ENCODE measurements at places on chromosomes 3 and 15.

GRCh38 chr3:169405076-169405475 lies 258.4 kb downstream of the MECOM start:
- DNase-seq = no peak

DNA sequence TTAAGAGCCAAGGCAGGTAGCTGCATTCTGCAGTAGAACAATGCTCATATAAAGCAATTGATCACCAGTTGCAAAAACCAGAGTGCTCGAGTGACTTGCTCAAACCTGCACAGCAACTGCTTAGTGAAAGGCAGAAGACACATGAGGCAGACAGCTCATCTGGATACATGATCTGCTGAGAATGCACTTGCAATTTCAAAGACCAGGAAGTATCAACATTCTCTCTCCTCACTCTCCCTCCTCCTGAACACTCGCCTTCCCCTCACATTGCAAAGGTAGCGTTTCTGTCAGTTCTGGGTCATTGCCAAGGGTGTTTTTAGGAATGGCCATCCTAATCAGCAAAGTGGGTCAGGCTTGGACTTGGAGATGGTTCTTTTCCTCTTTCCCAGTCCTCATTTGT lies 61.0 kb downstream of the BFSP2 start:
- DNase-seq = no peak

DNA sequence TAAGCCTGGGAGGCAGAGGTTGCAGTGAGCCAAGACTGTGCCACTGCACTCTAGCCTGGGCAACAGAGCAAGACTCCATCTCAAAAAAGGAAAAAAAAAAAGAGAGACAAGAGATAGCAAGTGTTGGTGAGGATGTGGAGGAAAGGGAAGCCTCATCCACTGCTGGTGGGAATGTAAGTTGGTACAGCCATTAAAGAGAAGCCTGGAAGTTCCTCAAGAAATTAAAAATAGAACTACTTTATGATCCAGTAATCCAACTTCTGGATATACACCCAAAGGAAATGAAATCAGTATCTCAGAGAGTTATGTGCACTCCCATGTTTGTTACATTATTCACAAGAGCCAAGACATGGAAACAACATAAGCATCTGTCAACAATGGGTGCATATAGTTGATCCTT lies 14.9 kb downstream of the PYGO1 start:
- DNase-seq = no peak

- DNase-seq = no peak
Measured at GRCh38 chr15:90103701-90104329, 1.5 kb upstream of the IDH2 start.

DNA sequence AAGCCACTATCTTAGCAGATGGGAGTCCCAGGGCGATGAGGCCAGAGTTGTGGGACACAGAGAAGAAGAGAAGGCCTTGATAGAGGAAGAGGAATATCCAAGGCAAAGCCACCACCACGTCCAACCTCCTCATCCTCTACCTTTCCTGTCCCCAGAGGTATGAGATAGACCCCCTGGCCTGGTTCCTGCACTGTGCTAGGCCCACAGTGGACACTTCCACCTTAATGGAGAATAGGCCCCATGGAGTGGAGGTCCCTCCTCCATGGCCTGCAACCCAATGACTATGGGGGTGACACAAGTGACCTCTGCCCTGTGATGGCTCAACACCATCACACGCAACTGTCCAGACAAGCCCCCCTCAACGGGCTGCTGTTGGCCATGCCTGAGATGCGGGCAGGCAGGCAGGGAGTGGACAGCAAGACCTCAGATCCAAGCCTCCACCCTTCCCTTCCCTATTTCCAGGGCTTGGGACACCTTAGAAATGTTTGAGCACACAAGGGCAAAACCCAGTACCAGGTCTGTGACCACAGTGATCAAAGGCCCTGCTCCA lies 36.8 kb downstream of the GRAMD2A start:
- DNase-seq = no peak

GRCh38 chr3:8491271-8492144 lies 10.1 kb upstream of the LMCD1 start:
- DNase-seq = no peak

GRCh38 chr3:16841904-16842271 lies 42.9 kb upstream of the PLCL2 start:
- no peak for DNase-seq

GRCh38 chr15:40121911-40122638 lies 13.4 kb upstream of the BMF start:
- DNase-seq = no peak

- DNase-seq = no peak
Measured at GRCh38 chr3:117407317-117407716, 697.7 kb downstream of the TUSC7 start.

DNA sequence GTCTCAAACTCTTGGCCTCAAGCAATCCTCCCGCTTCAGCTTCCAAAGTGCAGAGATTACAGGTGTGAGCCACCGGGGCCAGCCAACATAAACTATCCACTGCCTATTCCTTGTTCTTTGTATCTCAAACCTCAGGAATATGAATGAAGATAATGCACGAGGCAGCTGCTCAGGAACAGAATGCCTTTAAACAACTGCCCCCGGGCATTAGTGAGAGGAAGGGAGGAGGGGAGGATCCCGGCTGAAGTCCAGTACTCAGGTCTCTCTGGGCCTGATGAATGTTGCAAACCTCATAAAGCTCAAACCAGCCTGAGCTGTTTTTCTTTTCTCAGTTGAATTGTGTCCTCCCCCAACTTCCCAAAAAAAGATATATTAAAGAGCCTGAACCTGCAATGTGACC lies 26.9 kb upstream of the MTMR14 start:
- no peak for DNase-seq

GRCh38 chr15:94306700-94307650 lies 75.6 kb downstream of the MCTP2 start:
- DNase-seq = no peak
